Transverse colon (tissue), 4 donors: ENCODE measurements at places on chromosomes 2 and 18. TPM values are rescaled to one million over a fixed set of nuclear protein-coding genes. Genes with fewer than 3 reads are reported as not detected.
A peak's percentile ranks its signal among the peaks of the same experiment; 100 is the strongest.

DNA sequence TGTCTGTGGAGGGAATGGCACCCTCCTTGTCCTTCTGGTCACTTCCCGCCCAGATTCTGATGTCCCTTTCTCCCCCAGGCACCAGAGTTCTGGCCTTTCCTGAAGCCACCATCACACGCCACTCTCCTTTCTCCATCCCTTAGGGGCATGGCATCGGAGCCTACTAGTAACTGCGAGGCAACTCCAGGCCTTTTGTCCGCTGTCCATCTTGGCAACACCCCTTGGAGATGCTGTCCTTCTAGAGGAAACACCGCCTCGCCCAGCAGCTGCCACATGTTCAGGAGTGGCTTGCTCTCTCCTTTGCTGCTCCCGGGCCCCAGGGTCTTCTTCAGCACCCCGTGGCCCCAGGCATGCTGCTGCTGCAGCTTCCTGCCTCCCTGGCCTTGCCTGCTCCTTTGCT is 267.0 kb downstream of the SRBD1 start:
- H3K27me3 ChIP-seq = no peaks in the 10 kb centered on the region
- no peak overlapping the region for H3K4me3 ChIP-seq
- no peak for DNase-seq
- H3K27ac ChIP-seq = no peak overlapping the region
- H3K36me3 ChIP-seq = no peaks in the 10 kb centered on the region
- no peaks in the 10 kb centered on the region for H3K4me1 ChIP-seq

DNA sequence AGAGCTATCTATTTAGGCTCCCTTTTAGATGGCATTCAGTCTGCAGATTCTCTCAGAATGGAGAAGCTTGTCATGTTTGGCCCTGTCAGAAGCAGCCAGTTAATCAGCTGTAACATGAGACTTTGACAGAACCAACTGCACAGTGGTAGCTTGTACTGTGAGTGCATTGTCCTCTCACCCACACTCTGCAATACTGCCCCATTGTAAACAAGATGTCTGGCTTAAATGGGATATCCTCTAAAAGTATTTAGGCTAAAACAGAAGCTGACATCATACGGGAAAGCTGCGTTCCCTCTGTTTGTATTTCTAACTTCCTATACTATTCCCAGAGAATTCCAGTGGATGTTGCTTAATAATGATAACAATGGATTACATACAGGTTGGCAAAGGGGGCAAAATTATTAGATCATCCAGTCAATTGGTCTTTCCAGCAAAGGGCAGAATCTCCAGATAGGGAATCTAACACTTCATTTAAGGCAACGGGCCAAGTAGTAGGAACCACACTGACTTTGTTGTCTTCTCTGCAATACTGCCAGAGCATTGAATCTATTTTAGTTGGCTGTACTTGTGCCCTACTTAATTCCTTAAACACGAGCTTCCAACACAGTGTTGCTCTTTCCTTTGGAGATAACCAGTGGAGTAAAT is 15.4 kb upstream of the STAT4 start:
- no peak overlapping the region for H3K4me3 ChIP-seq
- H3K4me1 ChIP-seq = peaks cover 15% of the 10 kb centered on the region
- no peaks in the 10 kb centered on the region for H3K36me3 ChIP-seq
- H3K27me3 ChIP-seq = no peaks in the 10 kb centered on the region
- no peak overlapping the region for H3K27ac ChIP-seq
- no peak for DNase-seq

- no peaks in the 10 kb centered on the region for H3K36me3 ChIP-seq
- no peak overlapping the region for H3K27ac ChIP-seq
- no peak overlapping the region for H3K4me3 ChIP-seq
- no peak for DNase-seq
- no peaks in the 10 kb centered on the region for H3K4me1 ChIP-seq
These were observed 419.6 kb downstream of the SOX11 start for GRCh38 chr2:6111781-6112261.

The SLC35F5 gene
- total RNA-seq = 114 TPM

The PER2 gene
- total RNA-seq = 20.8 TPM

- peaks cover 72% of the 10 kb centered on the region for H3K36me3 ChIP-seq
- no peaks in the 10 kb centered on the region for H3K27me3 ChIP-seq
These were observed 63.0 kb upstream of the TNFRSF11A start for GRCh38 chr18:62262061-62262460.

GRCh38 chr2:67526283-67526682 is 129.2 kb downstream of the ETAA1 start:
- no peak for DNase-seq
- H3K4me3 ChIP-seq = no peak overlapping the region
- H3K36me3 ChIP-seq = no peaks in the 10 kb centered on the region
- H3K27me3 ChIP-seq = no peaks in the 10 kb centered on the region

GRCh38 chr18:13401404-13401803 is 182.8 kb downstream of the LDLRAD4 start:
- H3K36me3 ChIP-seq = no peaks in the 10 kb centered on the region
- H3K4me1 ChIP-seq = no peaks in the 10 kb centered on the region
- H3K27ac ChIP-seq = no peak overlapping the region
- DNase-seq = no peak

DNA sequence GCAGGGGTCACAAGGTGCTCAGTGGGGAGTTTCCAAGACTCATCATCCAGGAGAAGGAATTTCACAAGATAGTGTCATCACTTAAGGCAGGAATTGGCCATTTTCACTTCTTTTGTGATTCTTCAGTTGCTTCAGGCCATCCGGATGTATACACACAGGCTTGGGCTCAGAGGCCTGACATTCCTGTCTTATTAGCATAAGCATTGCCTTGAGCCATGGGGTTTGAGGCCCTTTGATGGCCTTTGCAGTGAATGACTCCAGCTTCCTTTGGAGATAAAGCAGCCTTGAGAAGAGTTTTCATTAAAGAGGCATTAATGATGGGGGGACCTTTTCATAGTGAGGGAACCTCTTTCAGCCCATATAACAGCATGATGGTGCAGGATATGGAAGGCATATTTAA is 366.0 kb upstream of the CNTNAP5 start:
- H3K27ac ChIP-seq = no peak overlapping the region
- no peak for DNase-seq
- H3K36me3 ChIP-seq = no peaks in the 10 kb centered on the region
- no peaks in the 10 kb centered on the region for H3K27me3 ChIP-seq

The ASXL3 gene
- total RNA-seq = 3.0 TPM

- no peak for DNase-seq
- no peaks in the 10 kb centered on the region for H3K4me1 ChIP-seq
- no peak overlapping the region for H3K4me3 ChIP-seq
- no peaks in the 10 kb centered on the region for H3K36me3 ChIP-seq
- H3K27ac ChIP-seq = no peak overlapping the region
- H3K27me3 ChIP-seq = no peaks in the 10 kb centered on the region
These were observed 16.2 kb downstream of the SLC25A52 start for GRCh38 chr18:31744321-31745067.

DNA sequence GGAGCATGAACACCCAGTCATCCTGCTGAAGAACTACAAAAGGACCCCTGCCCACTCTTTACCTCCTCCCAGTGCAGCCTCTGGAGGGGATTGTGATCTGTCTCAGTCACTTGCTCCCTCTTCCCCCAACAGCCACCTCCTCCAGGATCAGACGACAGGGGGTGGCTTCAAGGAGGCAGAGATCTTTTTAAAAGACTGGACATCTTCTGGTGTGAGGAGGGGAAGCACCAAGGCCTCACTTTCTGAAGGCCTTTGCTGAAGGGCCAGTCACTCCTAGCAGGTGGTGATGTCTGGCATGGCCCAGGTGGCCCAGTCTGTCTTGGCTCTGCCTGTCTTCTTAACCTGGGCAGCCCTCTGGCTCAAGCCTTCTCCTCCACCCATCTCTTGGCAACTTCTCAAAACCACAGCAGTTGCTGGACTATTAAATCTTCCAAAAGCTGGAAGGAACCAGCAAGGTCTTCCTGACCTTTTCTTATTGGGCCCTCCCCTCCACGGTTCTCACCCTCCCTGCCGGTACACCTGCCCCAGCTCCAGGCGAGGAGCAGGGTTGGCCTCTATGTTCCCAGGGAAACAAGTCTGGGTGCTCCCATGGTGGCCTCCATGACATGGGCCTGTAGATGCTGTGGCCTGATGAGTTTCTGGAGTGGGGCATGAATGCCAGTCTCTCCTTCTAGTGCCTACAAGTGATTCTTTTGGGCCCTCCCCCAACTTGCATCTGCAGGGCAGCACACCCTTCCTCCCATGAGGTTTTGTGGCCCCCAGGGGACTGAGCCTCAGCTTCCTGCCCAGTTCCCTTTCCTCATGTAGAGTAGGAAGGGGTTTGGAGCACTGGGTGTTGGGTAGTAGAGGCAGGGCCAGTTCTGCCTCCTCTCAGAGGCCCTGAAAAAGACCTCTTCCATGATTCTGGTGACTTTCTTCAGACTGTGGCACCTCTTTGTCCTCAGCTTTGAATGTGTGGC is 5.0 kb upstream of the ATP6V1B1 start:
- no peak overlapping the region for H3K27ac ChIP-seq
- H3K36me3 ChIP-seq = no peaks in the 10 kb centered on the region
- no peak for DNase-seq
- H3K4me3 ChIP-seq = no peak overlapping the region
- H3K27me3 ChIP-seq = no peaks in the 10 kb centered on the region
- H3K4me1 ChIP-seq = no peaks in the 10 kb centered on the region

DNA sequence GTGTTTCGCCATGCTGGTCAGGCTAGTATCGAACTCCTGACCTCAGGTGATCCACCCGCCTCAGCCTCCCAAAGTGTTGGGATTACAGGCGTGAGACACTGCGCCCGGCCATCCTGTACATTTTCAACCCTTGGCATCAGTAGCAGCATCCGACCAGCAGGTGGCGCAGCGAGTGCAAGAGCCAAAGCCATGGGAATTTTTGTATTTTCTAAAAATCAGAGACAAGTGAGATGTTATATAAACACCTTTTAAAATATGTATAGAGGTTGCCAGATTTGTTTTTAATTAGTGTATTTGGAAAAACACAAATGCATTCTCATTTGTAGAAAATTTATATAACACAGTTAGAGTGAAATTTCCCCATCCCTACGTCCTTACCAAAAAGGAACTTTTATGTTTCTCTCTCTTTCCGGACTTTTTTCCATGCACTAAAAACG is 36.8 kb downstream of the MOGAT1 start:
- no peak overlapping the region for H3K4me3 ChIP-seq
- peaks cover 11% of the 10 kb centered on the region for H3K4me1 ChIP-seq
- DNase-seq = peak; percentile 82
- no peak overlapping the region for H3K27ac ChIP-seq
- no peaks in the 10 kb centered on the region for H3K27me3 ChIP-seq

DNA sequence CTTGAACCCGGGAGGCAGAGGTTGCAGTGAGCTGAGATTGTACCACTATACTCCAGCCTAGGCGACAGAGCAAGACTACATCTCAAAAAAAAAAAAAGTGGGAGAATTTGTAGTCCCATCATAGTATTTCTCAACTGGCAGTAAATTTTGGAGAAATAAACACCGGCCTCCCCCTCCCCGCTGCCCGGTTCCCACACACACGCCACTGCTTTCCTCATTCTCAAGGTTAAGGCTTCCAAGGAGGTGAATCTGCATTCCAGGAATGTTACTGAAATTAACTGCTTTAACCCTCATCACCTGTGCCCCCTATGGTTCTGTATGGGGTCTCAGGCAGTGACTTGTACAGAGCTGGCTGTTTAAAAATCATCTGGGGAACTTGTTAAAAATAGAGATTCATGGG is 49.9 kb downstream of the MRPL35 start:
- no peak overlapping the region for H3K4me3 ChIP-seq
- no peaks in the 10 kb centered on the region for H3K36me3 ChIP-seq
- no peaks in the 10 kb centered on the region for H3K27me3 ChIP-seq
- DNase-seq = no peak
- no peaks in the 10 kb centered on the region for H3K4me1 ChIP-seq
- H3K27ac ChIP-seq = peak overlapping the region; percentile 74

The SKOR2 gene
- not detected for total RNA-seq

The TRABD2A gene
- total RNA-seq = 105 TPM

The INO80D gene
- 46.8 TPM for total RNA-seq

The TANK gene
- 46.4 TPM for total RNA-seq

DNA sequence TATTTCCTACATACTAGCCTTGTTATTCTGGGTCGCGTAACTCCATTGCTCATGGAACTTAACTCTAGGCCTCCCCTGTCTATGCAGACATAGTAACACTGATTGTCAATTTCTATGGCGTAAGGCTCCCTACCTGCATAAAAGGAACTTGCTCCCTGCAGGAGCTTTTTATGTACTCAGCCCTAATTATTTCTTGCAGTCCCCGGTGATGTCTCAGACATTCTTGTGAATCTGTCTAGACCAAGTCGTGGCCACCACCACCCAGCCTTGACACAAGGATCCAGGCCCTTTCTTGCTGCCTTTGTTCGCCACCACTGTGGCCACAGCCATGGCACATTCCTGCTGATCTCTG is 189.5 kb upstream of the CTAGE1 start:
- no peak overlapping the region for H3K4me3 ChIP-seq
- H3K4me1 ChIP-seq = no peaks in the 10 kb centered on the region
- no peaks in the 10 kb centered on the region for H3K27me3 ChIP-seq
- H3K27ac ChIP-seq = no peak overlapping the region

The LCT gene
- total RNA-seq = not detected

- H3K4me3 ChIP-seq = no peak overlapping the region
- no peaks in the 10 kb centered on the region for H3K27me3 ChIP-seq
- H3K36me3 ChIP-seq = no peaks in the 10 kb centered on the region
- H3K4me1 ChIP-seq = peaks cover 3% of the 10 kb centered on the region
- H3K27ac ChIP-seq = no peak overlapping the region
- DNase-seq = no peak
These were observed 9.5 kb upstream of the KLHL29 start for GRCh38 chr2:23375448-23375847.

The IL1RN gene
- 0.95 TPM for total RNA-seq

The TYW5 gene
- 4.9 TPM for total RNA-seq

- no peaks in the 10 kb centered on the region for H3K27me3 ChIP-seq
- no peak overlapping the region for H3K27ac ChIP-seq
- peaks cover 22% of the 10 kb centered on the region for H3K36me3 ChIP-seq
- no peaks in the 10 kb centered on the region for H3K4me1 ChIP-seq
- no peak overlapping the region for H3K4me3 ChIP-seq
- no peak for DNase-seq
These were observed 25.4 kb downstream of the SH3YL1 start for GRCh38 chr2:238431-238830.

GRCh38 chr2:70362661-70363060 is 60.8 kb upstream of the FAM136A start:
- no peak for DNase-seq
- H3K27ac ChIP-seq = no peak overlapping the region
- H3K36me3 ChIP-seq = no peaks in the 10 kb centered on the region

GRCh38 chr18:56386856-56387255 is 251.5 kb downstream of the TXNL1 start:
- no peak for DNase-seq
- no peak overlapping the region for H3K4me3 ChIP-seq
- no peak overlapping the region for H3K27ac ChIP-seq
- H3K27me3 ChIP-seq = no peaks in the 10 kb centered on the region
- H3K36me3 ChIP-seq = no peaks in the 10 kb centered on the region
- no peaks in the 10 kb centered on the region for H3K4me1 ChIP-seq

DNA sequence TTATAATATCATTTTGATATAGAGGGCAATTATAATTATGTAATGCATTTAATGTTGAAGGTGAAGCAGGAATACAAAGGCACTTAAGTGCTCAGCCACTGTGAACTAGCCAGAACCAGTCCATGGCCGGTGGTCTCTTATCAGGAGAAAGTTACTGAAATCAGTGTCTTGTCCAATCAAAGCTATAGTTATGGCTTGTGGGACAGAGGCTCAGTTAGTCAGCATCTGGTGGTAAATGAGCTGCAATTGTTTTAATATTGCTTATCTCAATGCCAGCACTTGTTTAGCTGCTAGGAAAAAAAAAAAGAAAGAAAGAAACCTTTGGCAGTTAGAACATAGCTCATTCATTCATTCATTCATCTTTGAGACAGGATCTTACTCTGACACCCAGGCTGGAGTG is 3.8 kb upstream of the ALS2 start:
- no peaks in the 10 kb centered on the region for H3K27me3 ChIP-seq
- DNase-seq = no peak
- H3K4me1 ChIP-seq = peaks cover 14% of the 10 kb centered on the region
- no peaks in the 10 kb centered on the region for H3K36me3 ChIP-seq
- H3K4me3 ChIP-seq = no peak overlapping the region

The SATB2 gene
- 294 TPM for total RNA-seq

The DSG4 gene
- not detected for total RNA-seq
